ENCODE measurements at places on chromosomes 3 and 15.

DNA sequence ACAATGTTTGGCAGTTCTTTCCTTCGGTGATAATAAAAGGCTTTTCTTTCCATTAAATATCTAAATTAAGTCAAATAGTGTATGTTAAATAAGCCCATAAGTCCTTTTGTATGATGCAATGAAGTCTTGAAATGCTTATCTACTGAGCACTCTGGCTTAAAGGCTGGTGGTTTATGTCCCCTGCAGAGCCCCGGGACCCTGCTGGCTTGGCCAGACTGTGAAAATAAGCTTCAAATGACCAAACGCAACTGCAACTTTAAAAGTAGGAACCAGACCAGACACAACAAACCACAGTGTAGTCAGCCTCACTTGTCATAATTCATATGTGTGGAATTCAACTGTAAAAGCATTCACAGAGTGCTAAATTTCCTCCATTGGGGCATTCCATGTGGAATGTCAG, 72.5 kb downstream of the FOXP1 start:
- no peak for DNase-seq

GRCh38 chr3:14299767-14300166, 102.6 kb upstream of the SLC6A6 start:
- DNase-seq, result no peak

DNA sequence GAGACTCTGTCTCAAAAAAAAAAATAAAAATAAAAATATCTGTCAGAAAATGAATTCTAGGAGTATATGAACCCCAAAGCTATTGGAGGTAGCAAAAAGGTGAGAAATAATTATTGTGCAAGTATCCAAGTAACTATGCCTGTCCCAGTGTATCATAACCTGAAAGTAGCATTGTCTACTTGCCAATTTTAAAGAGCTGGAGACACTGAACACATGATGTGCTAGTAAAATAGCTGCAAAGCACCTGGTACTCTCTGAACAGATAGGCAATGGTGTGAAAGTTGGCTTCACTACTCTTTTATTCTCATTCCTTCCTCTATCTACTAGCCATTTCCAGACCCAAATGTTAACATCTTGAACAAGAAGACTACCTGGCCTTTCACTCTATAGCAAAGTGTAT, 208.9 kb downstream of the FOXP1 start:
- no peak for DNase-seq

DNA sequence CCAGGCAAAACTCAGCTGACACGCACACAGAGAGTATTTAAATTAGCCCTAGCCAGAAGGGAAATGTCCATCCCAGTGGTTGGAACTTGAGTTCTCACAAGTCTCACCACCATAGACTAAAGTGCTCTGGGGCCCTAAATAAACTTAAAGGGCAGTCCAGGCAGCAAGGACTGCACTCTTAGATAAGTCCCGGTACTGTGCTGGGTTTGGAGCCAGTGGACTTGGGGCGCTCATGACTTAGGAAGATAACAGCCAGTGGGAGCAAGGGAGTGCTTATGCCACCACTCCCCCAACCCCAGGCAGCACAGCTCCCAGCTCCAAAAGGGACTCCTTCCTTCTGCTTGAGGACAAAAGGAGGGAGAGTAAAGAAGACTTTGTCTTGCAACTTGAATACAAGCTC, 319.5 kb upstream of the GPR149 start:
- no peak for DNase-seq

- no peak for DNase-seq
These were observed 20.9 kb downstream of the CXCR6 start for GRCh38 chr3:45964139-45964538.

- no peak for DNase-seq
These were observed 676 bp downstream of the QRICH1 start for GRCh38 chr3:49092938-49093852.

DNA sequence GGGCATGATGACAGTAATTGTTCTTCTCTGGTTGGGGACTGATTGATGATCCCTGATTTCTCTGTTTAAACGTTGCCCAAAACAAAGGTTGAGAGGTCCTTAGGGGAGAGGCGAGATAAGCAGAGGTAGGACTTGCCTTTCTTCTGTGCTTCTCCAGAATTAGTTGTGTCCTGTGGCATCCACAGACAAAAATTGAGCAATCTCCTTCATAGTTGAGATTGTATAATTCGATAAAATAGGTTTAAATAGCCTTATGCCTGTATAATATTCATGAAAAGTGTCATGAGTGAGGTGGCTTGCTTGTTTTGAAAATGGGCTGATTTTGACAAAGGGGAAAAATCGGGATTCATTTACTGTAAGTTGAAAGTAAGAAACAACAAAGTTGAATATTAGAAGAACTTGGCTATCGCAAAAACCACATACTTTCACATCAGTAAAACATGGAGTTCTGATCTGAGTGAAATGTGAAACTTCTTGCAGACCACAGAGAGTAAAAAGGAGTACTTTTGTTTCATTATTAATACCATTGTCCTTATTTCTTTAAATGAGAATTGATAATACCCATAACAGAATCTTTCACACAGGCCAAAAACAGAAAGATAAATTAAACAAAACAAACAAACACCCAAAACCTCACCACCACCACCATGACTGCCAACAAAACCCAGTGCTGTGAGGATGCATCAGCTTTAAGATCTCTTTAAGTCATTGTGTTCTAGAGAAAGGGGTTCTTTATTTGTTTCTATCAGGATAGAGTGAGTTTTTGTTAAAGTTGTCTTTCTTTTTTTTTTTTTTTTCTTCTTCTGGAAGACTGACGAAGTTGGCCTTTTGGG, 155.7 kb downstream of the LPP start:
- no peak for DNase-seq

DNA sequence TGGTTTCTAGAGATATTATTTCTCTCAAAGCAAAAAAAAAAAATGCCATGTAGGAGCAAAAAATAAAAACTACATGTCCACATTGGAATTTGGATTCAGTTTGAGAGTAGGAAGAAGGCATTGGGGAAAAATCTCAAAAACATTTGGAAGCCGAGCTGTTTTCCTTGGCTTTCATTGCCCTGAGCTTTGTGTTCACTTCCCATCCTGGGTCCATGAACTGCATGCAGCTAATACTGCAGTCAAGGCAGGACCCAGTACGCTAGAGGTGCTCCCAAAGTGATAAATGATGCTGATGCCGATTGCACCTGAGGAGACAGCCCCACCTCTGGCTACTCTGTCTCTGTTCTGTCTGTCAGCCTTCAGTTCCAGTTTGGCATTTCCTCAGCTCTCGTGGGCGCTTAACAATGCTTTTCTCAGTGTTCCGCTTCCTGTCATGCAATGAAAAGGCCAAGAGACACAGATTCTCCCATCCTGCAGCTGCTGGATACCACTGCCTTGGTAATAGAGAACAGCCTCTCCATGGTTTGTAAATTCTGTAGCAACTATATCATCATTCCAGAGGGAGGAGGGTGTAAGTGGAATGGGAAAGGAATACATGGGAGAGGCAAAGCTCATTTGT, 181.8 kb downstream of the RYR3 start:
- no peak for DNase-seq

- no peak for DNase-seq
These were observed 37.4 kb downstream of the SLC9A9 start for GRCh38 chr3:143810953-143811265.

GRCh38 chr15:57038040-57038439, 119.6 kb downstream of the TCF12 start:
- DNase-seq, result no peak

DNA sequence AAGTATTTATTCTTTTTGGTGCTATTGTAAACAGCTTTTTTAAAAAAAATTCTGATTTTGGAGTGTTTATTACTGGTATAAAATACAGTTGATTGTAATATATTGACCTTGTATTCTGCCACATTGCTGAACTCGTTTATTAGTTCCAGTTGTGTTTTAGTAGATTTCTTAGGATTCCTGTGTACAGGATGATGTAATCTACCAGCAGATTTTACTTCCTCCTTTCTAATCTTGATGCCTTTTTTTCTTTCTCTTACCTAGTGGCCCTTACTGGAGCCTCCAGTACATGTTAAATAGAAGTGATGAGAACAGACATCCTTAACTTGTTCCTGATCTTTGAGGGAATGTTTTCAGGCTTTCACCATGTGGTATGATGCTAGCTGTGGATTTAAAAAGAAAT, 70.4 kb upstream of the KY start:
- no peak for DNase-seq

- DNase-seq, result no peak
These were observed 3.9 kb downstream of the MKRN3 start for GRCh38 chr15:23569151-23569925.

GRCh38 chr3:160169139-160169976, 55.9 kb upstream of the C3orf80 start:
- DNase-seq, result no peak

GRCh38 chr3:10000686-10001085, 14.0 kb upstream of the EMC3 start:
- no peak for DNase-seq

DNA sequence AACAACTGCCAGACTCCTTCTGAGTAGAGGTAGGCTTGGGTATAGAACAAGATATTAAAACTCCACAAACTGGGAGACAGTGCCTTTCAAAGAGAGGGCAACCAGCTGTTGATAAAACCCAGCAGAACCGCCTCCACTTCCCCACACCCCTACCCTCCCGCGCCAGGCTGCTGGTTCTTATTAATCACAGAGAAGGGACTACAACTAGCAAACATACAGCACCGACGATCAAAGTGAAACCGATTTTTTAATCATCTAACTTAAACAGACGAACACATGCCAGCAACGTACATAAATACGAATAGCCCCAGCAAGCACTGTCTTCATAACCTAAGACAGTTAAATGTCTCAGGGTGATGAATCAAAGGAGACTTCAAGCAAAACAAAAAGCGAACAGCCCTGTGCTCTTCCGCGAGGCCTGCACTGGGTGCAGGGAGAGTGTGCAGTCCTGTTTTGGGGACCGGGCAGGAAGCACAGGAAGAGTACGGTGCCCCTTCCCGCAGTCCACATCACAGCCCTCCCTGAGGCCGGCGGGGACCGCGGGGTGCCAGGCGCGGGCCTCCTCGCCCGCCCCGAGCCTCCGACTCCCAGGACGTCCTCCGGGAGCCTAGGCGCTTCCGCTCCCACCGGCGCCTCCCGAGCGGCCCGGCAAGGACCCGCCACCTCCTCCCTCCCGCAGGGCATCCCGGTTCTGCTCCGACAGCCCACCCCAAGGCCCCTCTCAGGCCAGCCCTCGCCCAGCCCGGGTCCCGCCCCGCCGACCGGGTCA, 75.1 kb upstream of the VGLL4 start:
- DNase-seq, result peak; percentile 72

- DNase-seq, result no peak
These were observed 21.3 kb upstream of the KLF13 start for GRCh38 chr15:31305375-31305774.

DNA sequence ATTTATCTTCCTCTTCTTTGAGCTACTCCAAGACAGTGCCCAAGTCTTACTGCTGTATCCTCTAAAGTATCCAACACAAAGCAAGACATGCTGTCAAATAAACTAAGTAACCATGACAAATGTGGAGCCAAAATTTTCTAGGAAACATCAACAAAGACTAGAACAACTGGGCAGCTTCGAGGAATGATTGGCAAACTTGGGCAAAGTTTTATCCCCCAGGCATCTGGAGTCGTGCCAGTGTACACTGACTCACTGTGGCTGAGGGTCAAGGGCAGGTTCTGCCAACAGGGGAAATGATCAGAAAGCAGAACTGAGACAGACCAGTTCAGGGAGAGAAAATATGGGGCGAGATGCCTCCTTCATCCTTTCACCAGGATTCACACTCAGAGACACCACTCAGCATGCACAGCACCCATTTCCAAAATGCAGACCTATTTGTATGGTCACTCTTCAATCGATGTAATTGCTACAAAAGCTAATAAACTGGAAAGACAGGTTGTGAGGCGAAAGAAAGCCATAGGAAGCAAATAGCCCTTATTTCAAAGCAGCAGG, 65.8 kb downstream of the MB21D2 start:
- peak; percentile 80 for DNase-seq

DNA sequence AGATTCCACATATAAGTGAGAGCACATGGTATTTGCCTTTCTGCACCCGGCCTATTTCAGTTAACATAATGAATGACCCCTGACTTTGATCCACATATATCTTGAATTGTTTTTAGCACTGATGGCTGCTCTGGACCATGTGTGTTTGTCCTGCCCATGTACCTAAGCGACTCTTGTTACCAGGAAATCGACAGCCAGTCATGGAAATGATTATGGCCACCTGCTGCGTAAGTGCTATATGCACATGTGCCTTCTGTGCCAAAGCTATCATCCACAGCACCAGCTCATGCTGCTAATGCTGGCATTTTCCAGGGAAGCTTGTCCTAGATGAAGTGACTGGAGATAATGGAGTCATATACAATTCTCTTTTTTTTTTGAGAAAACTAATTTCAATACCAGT, 103.7 kb downstream of the PEX5L start:
- no peak for DNase-seq

DNA sequence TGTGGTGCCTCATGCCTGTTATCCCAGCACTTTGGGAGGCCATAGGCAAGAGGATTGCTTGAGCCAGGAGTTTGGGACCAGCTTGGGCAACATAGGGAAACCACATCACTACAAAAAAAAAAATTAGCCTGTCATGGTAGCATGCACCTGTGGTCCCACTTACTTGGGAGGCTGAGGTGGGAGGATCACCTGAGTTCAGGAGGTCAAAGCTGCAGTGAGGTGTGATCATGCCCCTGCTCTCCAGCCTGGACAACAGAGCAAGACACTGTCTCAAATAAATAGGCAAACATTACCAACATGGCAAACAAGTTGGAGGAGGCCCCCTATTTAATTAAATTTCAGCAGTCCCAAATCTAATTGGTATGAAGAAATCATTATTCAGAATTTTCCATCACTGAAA, 143.6 kb downstream of the PGPEP1L start:
- DNase-seq, result no peak

- DNase-seq, result no peak
These were observed 156.4 kb upstream of the CBLB start for GRCh38 chr3:106025151-106025722.

- DNase-seq, result no peak
These were observed 13.2 kb upstream of the TMEM212 start for GRCh38 chr3:171829841-171830517.

GRCh38 chr15:41978534-41978933, 6.2 kb upstream of the EHD4 start:
- DNase-seq, result no peak

GRCh38 chr15:33623010-33623409, 312.2 kb downstream of the RYR3 start:
- no peak for DNase-seq

DNA sequence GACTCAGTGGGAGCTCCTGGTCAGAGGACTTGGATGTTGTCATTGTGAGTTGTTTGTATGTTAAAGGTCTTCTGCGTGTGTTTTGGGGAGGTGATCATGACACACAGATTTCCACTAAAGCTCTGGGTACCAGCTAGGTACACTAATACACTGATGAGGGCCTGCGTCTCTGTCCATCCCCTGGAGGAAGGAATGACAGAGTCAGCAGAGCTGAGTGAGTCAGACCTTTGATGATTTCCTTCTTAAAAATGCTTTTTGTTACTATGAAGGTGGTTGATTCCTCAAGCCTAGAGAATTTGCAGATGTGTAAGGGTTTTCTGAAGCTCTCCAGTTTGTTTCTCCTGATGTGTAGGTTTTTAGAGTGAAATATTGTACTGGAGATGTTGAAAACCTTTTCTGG, 424.1 kb upstream of the TPM1 start:
- no peak for DNase-seq

GRCh38 chr3:59547874-59548273, 498.0 kb upstream of the CFAP20DC start:
- DNase-seq, result no peak

- no peak for DNase-seq
These were observed 61.6 kb upstream of the LRRFIP2 start for GRCh38 chr3:37236024-37236423.

GRCh38 chr15:82688691-82689090, 21.0 kb downstream of the AP3B2 start:
- no peak for DNase-seq

GRCh38 chr3:15439476-15439875, 12.1 kb downstream of the EAF1 start:
- DNase-seq, result no peak

All from RWPE2 (cell line).